ENCODE measurements at places on chromosomes 3 and 15.

- no peak for DNase-seq
Measured at GRCh38 chr3:72487946-72488737, 360.1 kb downstream of the SHQ1 start.

DNA sequence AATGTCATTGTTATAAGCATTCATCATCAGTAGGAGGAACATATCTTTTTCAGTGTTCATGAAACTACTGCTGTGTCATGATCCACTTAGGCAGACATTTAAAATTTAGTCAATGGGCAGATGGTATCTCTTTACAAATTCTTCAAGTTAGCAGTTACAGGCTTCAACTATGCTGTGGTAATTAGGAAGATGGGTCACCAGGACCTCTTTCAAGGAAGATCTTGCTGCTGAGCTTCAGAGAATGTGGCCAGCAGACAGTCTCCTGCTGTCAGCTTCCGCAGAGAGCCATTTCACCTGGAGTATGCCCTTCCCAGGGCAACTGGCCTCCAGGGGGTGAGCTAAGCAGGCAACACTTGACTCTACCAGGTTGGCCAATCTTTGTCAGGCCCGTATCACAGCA is 19.4 kb downstream of the IFT57 start:
- DNase-seq: no peak

DNA sequence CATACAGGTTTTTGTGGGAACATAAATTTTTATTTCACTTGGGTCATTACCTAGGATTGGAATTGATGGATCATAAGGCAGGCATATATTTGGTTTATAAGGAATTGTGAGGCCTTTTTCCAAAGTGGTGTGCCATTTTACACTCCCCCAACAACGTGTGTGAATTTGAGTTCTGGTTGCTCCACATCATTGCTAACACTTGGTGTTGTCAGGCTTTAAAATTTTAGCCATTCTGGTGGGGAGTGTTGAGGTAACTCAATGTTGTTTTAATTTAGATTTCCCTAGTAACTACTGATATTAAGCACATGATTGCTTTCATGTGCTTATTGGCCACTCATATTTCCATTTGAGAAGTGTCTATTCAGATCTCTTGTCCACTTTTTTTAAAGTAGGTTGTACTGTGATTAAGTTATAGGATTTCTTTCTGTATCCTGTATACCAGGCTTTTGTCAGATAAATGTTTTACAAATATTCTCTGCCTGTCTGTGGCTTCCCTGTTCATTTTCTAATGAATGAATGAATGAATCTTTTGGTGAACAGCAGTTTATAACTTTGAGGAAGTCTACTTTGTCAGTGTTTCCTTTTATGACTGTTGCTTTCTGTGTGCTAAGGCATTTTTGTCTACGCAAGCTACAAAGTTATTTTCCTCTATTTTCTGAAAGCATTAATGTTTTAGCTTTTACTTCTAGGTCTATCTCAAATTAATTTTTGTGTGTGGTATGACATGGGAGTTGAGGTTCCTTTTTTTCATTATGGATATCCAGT is 17.9 kb upstream of the NR2C2 start:
- no peak for DNase-seq

GRCh38 chr3:124780761-124781475 is 50.7 kb downstream of the UMPS start:
- DNase-seq: no peak

DNA sequence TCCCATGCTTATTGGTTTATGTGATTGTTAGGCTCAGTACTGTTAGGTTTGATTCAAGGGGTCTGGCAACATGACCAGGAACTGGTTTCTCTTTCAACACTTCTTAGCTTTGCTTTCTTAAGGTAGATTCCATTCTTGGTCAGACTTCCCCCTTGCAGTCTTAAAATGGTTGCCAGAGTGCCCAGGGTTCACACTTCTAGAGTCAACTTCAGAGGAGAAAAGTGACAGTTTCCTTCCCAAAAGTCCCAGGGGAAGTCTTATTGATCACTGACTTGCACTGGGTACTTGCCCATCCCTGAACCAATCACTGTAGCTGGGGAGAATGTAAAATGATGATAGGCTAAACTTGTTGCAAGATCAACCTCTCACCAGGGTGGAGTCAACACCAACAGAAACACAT is 14.1 kb downstream of the MGLL start:
- no peak for DNase-seq

DNA sequence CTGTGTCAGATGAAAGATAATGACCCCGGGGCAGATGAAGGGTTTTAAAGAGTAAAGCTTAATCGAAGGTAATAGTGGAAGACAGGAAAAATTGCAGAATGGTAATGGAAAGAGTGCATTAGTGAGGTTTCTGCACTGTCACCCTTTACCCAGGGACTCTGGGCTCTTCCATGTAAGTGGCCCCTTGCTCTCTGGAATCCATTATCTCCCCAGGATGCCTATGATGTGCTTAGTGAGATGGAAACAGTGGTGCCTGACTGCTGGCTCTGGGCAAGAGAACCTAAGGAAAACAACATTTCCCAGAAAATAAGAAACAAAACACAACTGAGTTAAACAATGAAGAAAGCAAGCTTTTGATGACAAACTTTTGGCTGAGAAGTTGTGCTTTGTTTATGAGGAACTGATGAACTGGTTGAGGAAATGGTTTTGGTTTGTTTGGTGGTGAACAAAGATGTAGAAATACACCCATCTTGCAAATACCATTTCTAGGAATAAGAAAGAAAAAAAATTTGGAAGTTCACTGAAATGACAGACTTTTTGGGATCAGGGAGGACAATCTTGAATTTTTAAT is 119.9 kb upstream of the RASGRP1 start:
- no peak for DNase-seq

- no peak for DNase-seq
Measured at GRCh38 chr3:148187296-148187695, 510.4 kb upstream of the AGTR1 start.

DNA sequence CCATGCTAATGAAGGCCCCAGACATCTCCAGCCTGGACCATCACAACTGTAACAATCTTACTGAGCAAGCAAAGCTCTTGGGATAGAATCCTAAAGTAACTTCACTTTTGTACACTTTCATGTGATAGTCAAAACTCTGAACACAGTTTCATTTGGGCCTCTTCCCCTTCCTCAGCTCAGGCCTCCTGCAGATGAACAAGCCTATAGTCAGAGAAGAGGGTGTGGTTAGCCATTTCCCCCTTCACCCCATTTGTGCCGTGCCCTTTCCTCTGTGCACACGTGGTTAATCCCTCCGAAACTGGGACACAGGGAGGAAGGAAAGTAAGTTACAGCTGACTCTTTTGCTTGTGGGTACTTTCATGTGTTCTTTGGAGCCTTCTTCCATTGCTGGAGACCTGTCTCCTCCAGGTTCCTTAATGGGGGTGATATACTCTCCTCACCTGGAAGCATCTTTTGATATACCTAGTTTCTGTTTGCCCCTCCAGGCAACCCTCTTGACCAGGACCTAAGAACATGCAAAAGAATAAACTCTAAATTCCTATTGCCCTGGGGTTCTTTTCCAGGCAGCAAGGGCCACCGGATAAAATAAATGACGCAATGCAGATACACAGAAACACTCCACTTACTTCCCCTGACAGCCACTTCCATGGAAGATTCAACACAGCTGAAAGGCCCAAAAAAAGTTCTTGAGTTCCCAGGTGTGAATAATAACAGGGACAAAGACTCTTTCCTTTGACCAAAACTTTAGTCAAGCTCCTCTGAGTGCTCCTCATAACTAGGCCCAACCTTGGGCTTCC is 29.6 kb upstream of the CSTA start:
- DNase-seq: no peak

DNA sequence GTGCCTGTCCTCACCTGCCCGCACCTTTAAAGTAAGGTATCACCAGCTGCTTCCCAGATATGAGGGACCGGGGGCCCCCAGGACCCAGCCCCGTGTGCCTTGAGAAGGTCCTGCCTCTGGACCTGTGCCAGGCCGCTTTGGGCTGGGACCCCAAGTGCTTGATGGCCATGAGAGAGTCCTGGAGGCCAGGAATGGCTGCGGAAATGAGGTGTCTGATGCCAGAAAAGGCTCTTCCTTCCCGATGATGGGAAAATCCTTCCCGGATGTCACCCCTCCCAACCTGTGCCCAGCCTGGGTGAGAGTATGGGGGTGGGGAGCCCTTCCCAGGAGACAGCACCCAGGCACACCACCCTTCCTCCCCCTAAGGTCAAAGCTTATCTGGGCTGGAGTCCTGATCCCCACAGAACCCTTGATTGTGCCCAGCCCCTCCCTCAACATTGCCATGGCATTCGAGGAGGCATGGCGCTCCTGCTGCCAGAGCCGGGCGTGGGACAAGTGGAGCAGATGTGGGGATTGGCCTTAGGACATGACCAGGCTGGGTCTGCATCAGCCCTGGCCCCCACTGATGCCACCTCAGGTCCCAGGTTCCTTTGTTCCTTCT is 14.2 kb downstream of the SEMA3F start:
- DNase-seq: no peak
